GF-D8 (cell line): ENCODE measurements at places on chromosomes 7 and 10.
A peak's percentile ranks its signal among the peaks of the same experiment; 100 is the strongest.

GRCh38 chr10:48332871-48333216, 26.4 kb downstream of the MAPK8 start:
- DNase-seq: no peak

GRCh38 chr10:108688314-108688713, 1235.0 kb downstream of the XPNPEP1 start:
- no peak for DNase-seq

- DNase-seq: no peak
Observed at GRCh38 chr10:54372179-54372578, 428.9 kb downstream of the PCDH15 start.

DNA sequence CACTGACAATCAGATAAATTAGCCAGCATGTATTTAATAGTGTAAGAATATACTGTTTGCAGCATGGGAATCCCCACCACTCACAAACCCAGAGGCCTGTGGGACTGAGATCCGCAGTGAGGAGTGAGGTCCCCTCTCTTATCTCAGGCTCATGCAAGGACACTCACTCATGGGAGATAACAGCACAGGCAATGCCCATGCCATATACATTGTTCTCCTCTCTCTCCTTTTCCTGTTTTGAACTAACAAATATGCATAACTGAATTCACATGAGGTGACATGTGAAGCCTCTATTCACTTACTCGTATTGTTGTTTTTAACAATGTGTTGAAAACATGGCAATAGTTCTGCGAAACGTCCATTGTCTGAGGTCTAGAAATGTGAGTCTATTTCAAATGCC, 230.5 kb downstream of the ARHGAP21 start:
- DNase-seq: no peak

- DNase-seq: no peak
Observed at GRCh38 chr10:71234970-71235685, 22.8 kb downstream of the UNC5B start.

DNA sequence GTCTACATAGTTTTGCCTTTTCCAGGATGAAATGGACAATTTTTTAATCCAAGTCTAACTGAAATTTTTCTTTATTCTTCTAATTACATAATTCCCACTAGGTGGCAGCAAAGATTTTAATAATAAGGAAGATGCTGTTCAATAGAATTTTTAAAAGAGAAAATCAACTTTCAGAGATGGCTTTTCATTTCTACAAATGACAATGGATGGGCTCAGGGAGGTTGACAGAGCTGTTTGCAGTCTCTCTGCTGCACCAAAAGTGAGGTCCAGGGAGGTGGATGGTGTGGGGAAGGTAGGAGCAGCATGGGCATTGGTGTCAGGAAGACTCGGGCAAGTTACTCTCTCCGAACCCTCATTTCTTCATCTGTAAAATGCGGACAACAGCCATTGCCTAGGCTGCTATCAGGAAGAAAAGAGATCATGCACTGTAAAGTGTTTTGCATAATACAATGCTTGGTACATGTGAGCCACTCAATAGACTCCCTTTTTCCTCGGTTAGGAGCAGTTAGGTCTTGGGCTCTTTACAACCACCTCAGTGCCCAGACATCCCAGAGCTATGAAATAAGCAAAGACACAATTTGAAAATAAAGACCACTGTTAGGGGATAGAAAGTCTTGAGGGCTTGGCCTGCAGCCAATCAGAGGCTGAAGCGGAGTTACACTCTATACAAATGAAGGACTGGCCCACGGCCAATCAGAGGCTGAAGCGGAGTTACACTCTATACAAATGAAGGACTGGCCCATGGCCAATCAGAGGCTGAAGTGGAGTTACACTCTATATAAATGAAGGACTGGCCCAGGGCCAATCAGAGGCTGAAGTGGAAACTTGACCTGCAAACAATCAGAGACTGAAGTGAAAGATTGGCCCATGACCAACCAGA, 107.1 kb downstream of the ABLIM1 start:
- no peak for DNase-seq

DNA sequence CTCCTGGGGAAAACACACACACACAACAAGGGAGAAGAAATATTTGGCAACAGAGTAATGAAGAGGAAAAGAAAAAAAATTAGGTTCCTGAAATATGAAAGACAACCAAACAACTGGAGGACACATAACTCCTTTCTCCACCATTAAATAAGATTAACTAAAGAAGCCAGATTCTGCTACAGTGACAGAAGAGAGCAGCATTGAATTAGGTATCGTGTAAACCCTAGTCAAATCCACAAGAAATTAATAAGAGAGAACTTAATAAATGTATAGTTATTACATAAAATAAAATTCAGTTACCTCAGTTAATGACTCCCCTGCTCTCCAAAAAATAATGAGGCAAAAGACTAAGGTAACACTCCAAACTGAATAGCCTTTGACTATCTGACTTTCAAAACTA, 306.7 kb downstream of the CRPPA start:
- peak; percentile 37 for DNase-seq

GRCh38 chr10:48287417-48288391, 13.2 kb upstream of the FRMPD2 start:
- no peak for DNase-seq

DNA sequence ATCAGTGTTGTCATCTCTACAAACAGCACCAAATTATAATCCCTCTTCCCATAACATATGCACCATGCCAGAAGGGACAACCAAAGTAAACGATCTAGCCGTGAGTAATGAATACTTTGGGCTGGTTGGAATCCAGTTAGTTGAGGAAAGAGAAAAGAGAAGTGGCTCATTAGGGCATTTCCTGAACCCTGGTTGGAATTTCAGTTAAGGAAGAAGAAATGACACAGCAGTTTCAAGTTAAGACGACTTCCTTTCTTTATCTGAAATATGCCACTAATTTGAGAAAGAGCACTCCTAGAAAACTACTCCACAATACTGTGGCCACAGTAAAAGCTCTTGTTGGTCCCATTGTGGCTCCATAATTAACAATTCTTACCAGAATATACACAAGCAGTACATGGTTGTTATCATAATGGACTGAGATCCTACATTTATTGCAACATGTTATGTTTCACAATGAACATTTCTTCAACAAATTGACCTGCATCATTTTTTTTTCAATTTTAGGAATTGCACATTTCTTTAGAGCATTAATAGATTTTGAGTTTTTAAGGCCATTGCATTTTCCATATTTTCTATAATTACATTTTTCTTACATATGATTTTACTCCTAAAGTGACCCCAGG, at the start of gene TFEC:
Gene TFEC (minus strand): TSS at position 113 of the 626 bp plus-strand sequence. CDS start 46,322 bp downstream, outside the sequence.
- DNase-seq: peak; percentile 78

DNA sequence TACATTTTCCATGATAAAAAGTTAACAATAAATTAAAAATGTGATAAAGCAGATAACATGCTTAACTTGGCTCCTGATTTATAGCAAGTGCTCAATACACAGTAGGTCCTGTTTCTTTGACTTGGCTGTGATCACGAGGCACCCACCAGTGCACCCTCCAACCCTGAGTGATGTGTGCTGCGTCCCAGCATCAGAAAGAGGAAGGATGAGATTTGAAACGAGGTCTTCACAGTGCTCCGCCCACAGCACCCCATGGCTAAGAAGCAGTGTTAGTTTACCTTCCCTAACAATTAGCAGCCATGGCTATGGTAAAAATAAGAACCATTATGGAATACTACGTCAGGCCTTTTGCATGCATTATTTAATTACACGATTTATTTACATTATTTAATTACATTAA, 292.0 kb upstream of the ZMIZ1 start:
- no peak for DNase-seq

- no peak for DNase-seq
Observed at GRCh38 chr10:49568235-49568634, 29.3 kb upstream of the ERCC6 start.

DNA sequence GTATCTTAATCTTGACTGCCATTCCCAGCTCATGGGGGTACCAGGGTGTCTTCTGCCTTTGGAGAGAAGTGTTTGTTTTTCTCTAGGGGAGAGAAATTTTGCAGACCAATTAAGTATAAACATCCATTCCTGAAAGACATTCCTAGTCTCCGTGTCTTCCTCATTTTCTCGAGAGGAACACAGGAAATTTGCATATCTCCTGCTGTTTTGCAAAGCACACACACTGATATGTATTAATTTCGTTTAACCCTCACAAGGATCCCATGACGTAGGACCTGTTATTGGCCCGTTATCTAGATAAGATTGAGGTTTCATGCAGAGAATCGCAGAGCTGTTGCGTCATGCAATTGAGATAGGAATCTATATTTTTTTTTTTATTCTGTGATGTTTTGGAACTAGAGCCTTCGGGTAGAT, 944 bp downstream of the RHBDD2 start:
- peak; percentile 52 for DNase-seq

- DNase-seq: no peak
Observed at GRCh38 chr10:102682416-102682815, 31.8 kb downstream of the ARL3 start.

DNA sequence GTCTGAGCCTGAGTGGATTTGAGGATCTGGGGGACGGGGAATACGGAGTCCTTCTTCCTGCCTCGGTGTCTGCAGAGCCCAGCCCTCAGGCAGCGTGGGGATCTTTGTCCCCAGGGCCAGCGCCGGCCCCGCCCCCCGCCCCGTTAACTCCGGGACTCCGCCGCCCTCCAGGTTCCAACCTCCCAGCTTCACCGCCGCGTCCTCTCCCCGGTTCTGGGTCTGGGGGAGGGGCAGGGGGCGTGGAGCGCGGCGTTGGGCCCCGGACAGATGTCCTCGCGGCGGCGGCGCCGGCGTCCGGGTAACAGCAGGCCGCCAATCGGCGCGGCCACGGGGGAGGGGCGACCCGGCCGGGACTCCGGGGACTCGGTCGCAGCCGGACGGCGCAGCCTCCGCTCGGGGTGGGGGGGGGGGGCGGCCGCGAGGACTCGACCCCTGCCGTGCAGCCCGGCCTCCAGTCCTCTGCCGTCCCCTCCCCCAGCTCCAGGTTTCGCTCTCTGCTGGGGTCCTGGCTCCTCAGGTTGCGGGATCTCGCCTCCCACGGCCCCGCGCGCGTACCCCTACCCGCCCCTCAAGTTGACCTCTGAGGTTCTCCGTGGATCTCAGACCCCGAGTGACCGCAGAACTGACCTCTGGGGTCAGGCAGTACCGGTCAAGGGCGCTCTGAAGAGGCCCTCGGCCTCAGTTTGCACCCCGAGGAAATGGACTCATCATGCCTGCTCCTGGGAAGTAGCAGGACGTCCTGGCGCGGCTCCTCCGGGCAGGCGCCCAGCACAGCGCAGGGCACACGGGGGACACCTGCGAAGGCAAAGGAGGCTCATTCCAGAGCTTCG, 2.3 kb upstream of the ELFN1 start:
- no peak for DNase-seq

GRCh38 chr7:134186027-134186426, 58.9 kb downstream of the LRGUK start:
- DNase-seq: no peak

GRCh38 chr10:4561296-4561695, 264.7 kb upstream of the AKR1E2 start:
- DNase-seq: no peak
